ENCODE measurements at places on chromosomes 2 and 18.

- peak; percentile 7 for DNase-seq
Measured at GRCh38 chr2:189751080-189751658, 11.4 kb downstream of the OSGEPL1 start.

- no peak for DNase-seq
Measured at GRCh38 chr2:217099561-217099960, 239.7 kb upstream of the TNP1 start.

DNA sequence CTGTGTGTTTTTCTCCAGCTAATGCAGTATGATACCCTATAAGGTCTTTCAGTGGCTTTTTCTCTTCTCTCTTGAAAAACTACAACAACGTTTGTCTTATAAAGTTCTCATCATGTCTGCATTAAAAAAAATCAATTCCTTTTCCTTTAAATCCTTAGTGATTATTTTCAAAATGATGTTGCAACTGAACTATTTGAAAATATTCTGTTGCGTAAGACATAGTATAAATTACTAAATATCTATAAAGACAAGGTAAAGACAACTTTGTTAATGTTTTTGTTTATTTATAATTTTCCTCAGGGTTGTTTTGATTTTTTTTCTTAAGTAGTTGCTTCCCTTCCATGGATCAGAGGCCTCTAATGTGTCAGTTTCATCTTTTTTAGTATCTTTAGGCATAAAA lies 21.2 kb downstream of the PARD3B start:
- DNase-seq = no peak

DNA sequence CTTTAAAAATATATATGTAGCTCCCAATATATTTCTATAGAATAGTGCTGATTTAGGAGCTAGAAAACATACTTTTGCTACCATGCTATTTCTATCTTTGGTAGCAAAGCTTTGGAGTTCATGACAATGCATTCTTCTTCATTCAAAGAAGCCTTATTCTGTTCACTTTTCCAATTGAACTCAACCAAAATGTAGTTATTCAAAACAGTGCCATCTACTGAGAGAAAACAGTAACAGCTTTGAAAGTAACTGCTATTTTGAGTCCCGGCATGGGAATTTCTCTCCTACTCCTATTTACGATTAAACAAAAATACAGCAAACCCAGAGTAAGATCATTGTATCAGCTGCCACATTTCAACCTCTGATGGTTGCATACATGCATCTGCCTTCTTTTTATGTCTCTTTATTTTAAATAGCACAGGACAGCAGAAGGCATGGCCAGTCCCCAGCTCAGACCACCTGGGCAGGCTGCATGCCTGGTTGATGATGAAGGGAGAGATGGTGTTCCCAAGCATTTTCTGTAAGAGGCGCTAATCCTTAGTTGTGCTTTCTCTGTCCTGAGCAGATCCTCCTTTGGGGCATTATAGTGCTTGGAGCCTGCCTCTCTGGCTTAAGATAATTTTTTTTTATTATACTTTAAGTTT lies 69.7 kb upstream of the SULT1C3 start:
- DNase-seq = no peak

- no peak for DNase-seq
Measured at GRCh38 chr2:65049010-65049639, 7.1 kb upstream of the CEP68 start.

DNA sequence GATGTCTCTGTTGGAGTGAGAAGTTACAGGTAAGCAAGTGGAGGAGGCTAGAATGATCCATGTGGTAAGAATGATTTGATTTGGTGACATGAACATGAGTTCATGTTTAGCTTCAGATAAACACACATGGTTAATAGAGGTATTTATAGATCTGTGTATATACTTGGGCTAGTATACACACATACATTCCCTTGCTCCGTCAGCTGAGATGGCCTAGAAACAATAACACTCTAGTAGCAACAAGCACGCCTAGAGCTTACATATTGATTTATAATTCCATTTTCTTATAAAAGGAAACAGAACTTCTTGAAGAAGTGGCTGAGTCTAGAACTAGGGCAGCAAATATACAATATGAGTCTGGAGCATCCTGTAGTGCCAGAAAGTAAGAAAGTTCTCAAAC lies 223.0 kb downstream of the RND3 start:
- no peak for DNase-seq

GRCh38 chr2:219557791-219558785 lies 13.3 kb downstream of the OBSL1 start:
- no peak for DNase-seq

DNA sequence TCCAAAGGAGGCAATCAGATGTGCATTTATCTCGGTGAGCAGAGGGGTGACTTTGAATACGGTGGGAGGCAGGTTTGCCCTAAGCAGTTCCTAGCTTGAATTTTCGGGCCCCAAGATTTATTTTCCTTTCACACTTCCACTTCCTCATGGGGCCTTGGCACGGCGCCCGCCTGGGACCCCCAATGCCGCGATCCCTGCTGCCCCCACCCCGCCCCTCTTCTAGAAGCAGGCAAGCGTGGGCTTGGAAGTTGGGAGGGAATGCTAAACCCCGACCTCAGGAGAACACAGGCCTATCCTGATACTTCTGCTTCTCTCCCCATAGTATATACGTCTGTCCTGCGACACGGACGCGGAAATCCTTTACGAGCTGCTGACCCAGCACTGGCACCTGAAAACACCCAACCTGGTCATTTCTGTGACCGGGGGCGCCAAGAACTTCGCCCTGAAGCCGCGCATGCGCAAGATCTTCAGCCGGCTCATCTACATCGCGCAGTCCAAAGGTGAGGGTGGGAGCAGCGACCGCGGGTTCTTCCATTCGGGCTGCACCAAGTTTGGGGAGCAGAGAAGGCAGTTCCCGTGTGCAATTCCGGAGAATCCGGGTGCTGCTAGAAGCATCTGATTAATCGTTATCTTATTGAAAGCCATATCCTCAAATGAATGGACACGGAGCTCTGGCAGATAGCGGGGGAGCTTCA lies 21.6 kb downstream of the TRPM8 start:
- DNase-seq = no peak

- DNase-seq = no peak
Measured at GRCh38 chr2:234296991-234297390, 199.9 kb downstream of the ARL4C start.

GRCh38 chr2:232537079-232537478 lies 2.4 kb upstream of the CHRNG start:
- no peak for DNase-seq

DNA sequence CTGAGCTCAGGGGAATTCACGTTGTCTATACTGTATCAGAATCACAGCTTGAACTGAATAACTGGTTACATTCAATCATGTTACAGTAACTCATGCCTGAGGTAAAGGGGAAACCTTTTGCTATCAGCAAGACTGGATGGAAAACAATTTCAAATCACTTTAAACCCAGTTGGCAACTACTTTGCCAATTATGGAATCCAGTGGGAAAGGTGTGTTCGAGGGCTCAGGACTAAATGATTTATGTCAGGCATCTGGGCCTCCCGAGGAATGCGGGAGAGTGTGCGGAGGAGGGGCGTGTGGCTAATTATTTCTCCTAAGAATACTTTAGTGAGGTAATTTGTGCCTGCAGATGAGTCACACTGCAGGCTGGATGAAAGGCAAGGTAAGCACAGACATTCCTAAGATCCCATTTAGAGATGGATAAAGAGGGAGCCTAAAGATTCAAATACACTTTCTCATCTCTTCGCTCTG lies 100.1 kb downstream of the HRH4 start:
- no peak for DNase-seq

DNA sequence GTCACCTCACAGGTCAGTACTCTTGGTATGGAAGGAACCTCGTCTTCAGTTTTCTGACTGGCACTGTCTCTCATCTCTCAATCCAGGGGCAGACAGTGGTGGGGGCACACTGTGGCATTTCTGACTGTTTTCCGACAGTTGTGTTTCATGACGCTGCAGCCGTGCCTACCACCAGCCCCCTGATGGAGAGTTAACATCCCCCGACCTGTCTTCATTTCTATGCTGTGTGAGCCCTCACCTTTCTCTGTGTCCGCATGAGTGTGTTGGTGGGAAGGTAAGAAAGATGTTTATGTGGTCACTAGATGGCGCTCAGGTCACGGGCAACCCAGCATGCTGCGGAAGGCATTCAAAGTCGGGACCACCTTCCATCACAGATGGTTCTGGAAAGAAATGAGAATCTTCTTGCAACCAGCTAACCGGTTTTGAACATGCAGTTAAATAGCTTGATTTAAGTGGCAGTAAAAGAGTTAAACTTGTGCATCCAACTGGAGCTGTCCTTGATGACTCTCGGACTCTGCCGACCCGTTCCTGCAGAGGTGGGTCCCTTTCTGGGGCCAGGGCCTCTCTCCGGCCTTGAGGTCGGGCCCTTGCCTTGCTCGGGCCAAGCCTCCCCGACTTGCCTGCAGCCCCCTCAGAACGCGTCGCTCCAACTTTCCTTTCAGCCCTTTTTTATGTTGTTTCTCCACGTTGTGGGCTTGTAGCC lies 92.4 kb downstream of the DYSF start:
- peak; percentile 32 for DNase-seq

DNA sequence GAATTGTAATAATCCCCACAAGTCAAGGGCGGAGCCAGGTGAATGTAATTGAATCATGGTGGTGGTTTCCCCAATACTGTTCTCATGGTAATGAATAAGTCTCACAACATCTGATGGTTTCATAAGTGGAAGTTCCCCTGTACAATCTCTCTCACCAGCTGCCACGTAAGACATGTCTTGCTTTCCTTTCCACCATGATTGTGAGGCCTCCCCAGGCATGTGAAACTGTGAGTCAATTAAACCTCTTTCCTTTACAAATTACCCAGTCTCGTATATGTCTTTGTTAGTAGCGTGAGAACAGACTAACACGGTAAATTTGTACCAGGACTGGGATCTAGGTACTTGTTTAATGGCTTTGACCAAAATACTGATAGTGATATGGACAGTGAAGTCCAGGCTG lies 744.3 kb upstream of the REG3G start:
- DNase-seq = no peak

GRCh38 chr18:39260565-39260964 lies 1695.0 kb upstream of the CELF4 start:
- no peak for DNase-seq

GRCh38 chr2:143736904-143737303 lies 607.7 kb downstream of the ARHGAP15 start:
- DNase-seq = no peak

GRCh38 chr2:127530245-127531140 lies 4.2 kb upstream of the IWS1 start:
- no peak for DNase-seq

DNA sequence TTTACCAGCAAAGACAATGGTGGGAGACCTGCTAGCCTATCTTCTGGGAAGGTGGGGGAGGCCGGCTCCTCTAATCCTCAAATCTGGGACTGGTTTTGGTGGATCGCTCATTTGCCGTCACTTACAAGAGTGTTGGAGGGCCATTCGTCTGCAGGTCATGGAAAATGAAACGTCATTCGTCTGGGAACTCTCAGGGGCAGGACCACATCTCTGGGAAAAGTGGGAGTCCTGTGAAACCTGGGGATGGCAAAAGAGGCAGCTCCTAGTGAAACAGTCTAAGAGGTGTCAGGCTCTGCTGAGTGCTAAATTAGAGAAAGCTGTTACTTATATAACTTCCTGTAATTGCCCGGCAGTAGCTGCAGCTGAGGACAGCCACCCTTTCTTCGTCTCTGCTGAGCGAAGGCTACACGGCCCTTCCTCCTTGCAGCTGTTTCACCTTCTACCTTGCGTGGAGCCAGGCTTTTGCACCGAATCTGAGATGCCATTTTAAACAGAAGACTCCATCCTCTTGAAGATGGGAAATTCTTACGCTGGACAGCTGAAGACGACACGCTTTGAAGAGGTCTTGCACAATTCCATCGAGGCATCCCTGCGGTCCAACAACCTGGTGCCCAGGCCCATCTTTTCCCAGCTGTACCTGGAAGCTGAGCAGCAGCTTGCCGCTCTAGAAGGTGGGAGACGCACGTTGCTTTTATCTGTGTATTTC lies 22.4 kb downstream of the GREB1 start:
- DNase-seq = no peak

DNA sequence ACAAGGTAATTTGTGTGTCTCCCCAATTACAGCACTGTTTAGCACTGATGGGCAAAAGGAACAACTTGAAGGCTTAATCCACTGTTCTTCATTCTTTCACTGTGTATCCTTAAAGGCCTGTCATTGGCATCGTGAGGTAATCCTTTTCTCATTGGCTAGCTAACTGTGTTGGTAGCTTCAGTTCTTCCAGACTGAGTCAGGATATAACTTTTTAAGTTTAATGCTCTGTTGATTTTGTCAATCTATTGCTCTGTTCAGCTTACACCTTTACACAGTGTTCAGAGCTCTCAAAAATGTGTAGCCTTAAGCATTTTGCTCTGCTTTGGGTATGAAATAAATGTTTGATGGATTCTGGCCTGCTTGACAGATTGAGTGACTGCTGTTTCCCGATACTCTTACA lies 148.2 kb downstream of the KIAA1328 start:
- DNase-seq = no peak

DNA sequence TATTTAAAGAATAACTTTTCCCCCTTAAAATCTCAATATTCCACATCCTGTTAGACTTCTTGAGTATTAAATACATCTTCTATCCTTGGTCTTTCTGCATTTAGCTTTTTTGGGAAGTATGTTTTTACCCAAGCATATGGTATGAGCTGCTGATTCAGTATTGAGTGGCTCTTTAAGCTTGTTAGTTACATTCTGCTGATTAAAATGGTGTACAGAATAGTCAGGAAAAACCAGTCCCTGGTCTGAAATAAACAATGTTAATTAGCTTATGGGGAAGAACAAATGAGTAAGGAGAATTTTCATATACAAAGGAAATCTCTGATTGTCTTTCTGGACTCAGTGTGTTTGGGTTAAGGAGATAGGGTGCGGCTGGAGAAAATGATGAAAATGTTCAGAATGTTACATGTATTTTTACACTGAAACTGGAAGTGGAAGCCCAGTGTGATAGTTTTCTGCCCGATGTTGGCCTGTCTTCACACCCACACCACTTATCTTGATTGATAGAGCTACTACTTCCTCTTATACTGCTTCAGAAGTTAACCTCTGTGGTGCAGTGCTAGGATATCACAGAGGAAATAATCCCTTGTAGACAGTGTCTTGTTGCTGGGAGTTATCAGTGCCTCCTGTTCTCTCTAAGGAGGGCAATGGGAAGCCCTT lies 84.0 kb downstream of the MSH2 start:
- no peak for DNase-seq

- DNase-seq = no peak
Measured at GRCh38 chr18:62239475-62239874, 52.4 kb downstream of the RELCH start.
